ENCODE measurements at places on chromosomes 6 and 20.

DNA sequence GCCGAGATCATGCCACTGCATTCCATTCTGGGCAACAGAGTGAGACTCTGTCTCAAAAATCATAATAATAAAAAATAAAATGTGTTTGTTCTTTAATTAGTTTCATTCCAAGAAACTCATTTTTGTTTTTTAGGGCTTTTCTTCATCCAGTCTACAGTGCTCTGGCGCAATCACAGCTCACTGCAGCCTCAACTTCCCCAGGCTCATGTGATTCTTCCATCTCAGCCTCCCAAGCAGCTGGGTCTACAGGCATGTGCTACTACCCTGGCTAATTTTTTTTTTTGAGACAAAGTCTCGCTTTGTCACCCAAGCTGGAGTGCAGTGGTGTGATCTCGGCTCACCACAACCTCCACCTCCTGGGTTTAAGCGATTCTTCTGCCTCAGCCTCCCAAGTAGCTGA is 143.6 kb upstream of the JARID2 start:
- no peaks in the 10 kb centered on the region for H3K27me3 ChIP-seq
- H3K4me1 ChIP-seq: no peaks in the 10 kb centered on the region
- no peaks in the 10 kb centered on the region for H3K36me3 ChIP-seq
- no peak overlapping the region for H3K4me3 ChIP-seq
- no peak overlapping the region for H3K27ac ChIP-seq
- ATAC-seq: no peak

DNA sequence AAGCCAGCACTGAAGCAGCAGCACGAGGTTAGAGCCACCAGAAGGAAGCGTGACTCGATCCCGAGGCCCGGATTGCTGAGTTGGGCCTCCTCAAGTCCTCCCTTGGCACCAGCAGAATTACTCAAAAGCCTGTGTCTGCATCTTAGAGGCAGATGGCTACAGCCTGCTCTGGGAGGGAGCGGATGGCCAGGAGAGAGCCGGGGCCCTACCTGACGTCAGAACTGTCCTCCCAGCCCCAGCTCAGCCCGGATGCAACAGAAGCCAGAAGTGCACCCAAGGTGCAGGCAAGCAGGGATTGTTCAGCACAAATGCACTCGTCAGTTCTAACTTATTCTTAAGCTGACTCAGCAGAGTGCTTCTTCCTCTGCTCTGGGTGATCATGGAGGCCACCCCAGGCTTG is 155.5 kb upstream of the RPS6KA2 start:
- ATAC-seq: no peak
- H3K36me3 ChIP-seq: no peaks in the 10 kb centered on the region
- H3K4me1 ChIP-seq: no peaks in the 10 kb centered on the region
- no peak overlapping the region for H3K4me3 ChIP-seq

- no peaks in the 10 kb centered on the region for H3K4me1 ChIP-seq
- H3K27ac ChIP-seq: no peak overlapping the region
- H3K36me3 ChIP-seq: no peaks in the 10 kb centered on the region
- no peak for ATAC-seq
- H3K27me3 ChIP-seq: peaks cover 5% of the 10 kb centered on the region
These were observed 76.8 kb downstream of the COL12A1 start for GRCh38 chr6:75128878-75129570.

- no peaks in the 10 kb centered on the region for H3K27me3 ChIP-seq
- no peak overlapping the region for H3K27ac ChIP-seq
- no peak for ATAC-seq
- H3K36me3 ChIP-seq: no peaks in the 10 kb centered on the region
- no peaks in the 10 kb centered on the region for H3K4me1 ChIP-seq
- no peak overlapping the region for H3K4me3 ChIP-seq
These were observed 48.5 kb upstream of the TTPAL start for GRCh38 chr20:44426879-44427790.

DNA sequence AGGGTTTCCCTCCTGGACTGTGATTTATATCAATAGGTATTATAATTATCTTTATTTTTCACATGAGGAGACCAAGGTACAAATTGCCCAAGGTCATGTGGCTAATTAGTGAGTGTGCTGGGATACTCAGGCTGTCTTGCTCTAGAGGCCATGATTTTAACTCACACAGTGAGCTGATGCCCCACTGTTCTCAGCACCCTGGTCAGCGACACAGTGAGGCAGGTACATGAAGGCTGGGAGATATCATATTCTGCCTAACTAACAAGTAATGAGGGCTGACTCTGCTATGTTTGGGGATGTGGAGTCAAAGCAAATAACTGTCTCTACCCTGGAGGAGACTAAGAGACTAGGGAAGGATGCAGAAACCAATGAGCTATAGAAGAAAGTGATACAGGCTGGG is 501.1 kb downstream of the PTPRT start:
- H3K36me3 ChIP-seq: no peaks in the 10 kb centered on the region
- no peaks in the 10 kb centered on the region for H3K4me1 ChIP-seq
- no peak for ATAC-seq

- H3K27me3 ChIP-seq: no peaks in the 10 kb centered on the region
- H3K4me3 ChIP-seq: peak overlapping the region; percentile 86
- peak overlapping the region; percentile 95 for H3K27ac ChIP-seq
- H3K4me1 ChIP-seq: peaks cover 43% of the 10 kb centered on the region
- H3K36me3 ChIP-seq: peaks cover 82% of the 10 kb centered on the region
- ATAC-seq: no peak
These were observed 635 bp downstream of the FLOT1 start for GRCh38 chr6:30741789-30742315.

DNA sequence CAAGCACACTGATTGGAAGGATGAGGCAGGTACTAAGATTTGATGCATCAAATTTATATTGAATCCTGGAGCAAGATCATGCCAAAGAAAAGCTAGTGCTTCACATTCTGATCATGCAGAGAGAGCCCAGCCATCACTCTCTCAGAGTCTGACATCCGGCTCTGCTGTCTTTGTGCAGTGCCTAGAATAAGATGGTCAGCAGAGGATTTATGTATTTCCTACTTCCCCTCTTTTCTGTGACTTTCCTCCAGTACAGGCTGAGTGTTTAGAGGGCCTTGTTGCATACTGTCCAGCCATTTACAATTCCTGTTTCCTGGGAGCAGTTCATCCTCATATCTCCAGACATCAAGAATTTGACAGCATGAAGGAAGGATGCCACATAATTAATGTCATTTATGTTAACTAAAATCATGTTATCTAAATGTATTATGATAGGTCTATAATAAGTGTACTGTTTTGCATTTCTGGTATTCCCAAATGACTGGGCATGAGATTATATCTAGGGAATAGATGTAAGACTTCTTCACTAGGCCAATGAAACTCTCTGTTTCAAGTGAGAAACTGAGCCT is 167.6 kb downstream of the EPM2A start:
- no peak for ATAC-seq
- H3K27ac ChIP-seq: no peak overlapping the region
- H3K36me3 ChIP-seq: no peaks in the 10 kb centered on the region
- no peaks in the 10 kb centered on the region for H3K4me1 ChIP-seq

DNA sequence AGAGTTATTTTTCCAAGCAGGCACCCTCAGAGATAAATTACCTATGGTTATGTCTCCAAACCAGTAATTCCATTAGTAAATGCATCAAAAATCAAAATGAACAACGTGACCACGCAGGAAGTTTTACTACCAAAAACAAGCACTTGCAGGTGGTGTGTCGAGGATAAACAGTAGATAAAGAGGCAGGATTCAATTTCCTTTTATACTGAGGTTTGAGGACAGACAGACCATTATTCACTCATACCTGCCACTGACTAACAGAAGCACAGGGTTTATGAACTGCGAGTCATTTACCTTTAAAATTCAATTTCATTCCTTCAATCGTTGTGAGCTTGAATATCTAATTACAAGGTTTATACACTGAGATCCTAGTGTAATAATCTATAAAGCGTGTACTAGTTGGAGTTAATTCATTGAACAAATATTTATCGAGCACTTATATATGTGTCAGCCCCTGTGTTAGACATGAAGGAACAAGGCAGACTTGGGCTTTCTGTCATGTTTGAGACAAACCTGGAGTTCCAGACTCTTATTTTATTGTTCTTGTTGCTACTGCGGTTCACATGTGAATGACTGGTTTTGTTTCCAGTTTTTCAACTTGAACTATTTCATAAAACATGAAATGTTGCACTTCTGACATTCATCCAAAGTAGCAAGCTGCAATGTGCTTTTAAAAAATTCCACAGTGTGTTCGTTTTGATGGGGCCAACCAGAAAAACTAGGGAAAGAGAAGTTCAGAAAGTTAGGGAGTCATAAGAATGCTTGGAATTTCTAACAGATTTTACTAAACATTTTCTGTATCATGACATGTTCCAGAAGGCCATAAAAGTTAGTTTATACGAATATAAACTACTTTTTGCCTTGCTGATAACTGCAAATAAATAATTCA is 205.6 kb downstream of the UST start:
- no peak overlapping the region for H3K4me3 ChIP-seq
- no peak for ATAC-seq
- peaks cover 4% of the 10 kb centered on the region for H3K4me1 ChIP-seq
- no peaks in the 10 kb centered on the region for H3K27me3 ChIP-seq

DNA sequence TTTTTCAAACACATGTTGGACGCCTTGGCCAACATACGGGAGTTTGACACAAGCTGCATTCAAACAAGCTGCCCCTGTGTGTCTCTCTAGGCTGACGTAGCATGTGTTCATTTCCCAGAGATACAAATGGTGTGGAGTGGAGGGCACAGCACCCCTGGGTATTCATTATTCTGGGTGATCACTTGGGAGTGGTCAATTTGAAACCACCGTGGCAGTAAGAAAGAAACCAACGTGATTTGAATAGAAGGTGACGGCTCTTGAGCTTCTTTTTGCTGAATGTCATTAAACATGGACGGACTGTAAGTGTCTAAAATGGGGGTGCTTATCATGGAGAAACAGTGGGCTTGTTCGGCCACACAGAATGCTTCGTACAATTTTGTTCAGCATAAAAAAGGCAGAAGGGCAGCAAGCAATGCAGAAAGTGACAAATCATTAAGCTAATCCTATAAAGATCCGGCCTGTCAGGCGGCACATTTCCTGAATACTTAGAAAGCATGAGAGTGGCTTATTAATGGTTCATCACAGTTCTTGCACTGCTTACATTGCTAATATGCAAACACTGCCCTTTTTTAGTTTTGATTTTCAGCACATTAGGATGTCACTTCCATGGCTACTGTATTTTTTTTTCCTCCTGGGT is 1261.9 kb upstream of the CITED2 start:
- H3K4me1 ChIP-seq: no peaks in the 10 kb centered on the region
- H3K4me3 ChIP-seq: no peak overlapping the region
- H3K27ac ChIP-seq: no peak overlapping the region
- H3K27me3 ChIP-seq: no peaks in the 10 kb centered on the region
- no peaks in the 10 kb centered on the region for H3K36me3 ChIP-seq

DNA sequence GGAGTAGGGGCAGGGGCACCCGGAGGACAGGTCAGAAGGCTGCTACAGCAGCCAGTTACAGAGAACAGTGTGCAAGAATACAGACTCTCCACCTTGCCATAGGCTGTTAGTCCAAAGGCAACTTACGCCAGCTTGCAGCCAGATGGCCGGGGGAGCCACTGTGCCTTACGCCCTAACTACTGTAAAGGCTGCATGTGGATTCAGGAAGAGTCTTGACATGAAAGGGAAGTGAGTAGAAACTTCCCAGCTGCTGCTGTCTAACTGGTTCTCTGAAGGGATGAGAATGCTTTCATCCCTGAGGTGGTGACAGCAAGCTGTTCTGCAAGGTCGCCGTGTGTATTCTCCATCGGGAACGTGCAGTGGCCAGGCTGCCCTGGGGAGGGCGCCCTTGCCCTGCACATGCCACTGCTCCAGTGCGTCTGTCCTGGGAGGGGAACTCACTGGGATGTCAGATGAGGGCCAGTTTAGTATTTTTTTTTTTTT is 46.1 kb downstream of the LYRM4 start:
- H3K27ac ChIP-seq: no peak overlapping the region
- peak; percentile 71 for ATAC-seq
- H3K4me1 ChIP-seq: no peaks in the 10 kb centered on the region
- H3K4me3 ChIP-seq: no peak overlapping the region
- H3K36me3 ChIP-seq: peaks cover 41% of the 10 kb centered on the region
- no peaks in the 10 kb centered on the region for H3K27me3 ChIP-seq

DNA sequence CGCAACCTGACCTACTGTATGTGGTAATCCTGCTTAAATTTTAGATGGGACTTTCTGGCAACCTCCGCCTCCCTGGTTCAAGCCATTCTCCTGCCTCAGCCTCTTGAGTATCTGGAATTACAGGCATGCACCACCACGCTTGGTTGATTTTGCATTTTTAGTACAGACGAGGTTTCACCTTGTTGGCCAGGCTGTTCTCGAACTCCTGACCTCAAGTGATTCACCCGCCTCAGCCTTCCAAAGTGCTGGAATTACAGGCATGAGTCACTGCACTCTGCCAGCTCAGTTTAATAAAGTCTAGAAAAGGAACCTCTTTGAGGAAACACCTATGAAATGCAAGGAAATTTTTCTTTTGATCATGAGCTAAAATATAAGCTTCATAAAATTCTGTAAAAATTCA is 9.0 kb upstream of the PLCB4 start:
- no peak overlapping the region for H3K27ac ChIP-seq
- no peaks in the 10 kb centered on the region for H3K4me1 ChIP-seq
- no peaks in the 10 kb centered on the region for H3K36me3 ChIP-seq
- no peak overlapping the region for H3K4me3 ChIP-seq

DNA sequence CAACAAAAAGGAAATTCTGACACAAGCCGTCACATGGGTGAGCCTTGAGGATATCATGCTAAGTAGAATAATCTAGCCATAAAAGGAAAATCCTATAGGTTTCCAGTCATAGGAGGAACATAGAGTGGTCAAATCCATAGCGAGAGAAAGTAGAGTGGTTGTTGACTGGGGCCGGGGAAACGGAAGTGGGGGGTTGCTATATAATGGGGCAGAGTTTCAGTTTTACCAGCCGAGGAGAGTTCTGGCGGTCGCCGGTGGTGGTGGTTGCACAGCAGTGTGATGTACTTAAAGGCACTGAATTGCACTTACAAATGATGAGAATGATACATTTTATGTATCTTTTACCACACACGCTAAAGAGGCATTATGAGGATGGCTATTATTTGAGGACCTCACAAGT is 4.9 kb downstream of the GPR31 start:
- peak overlapping the region; percentile 61 for H3K4me3 ChIP-seq
- H3K4me1 ChIP-seq: peaks cover 25% of the 10 kb centered on the region
- ATAC-seq: peak; percentile 56
- H3K27me3 ChIP-seq: no peaks in the 10 kb centered on the region
- H3K27ac ChIP-seq: peak overlapping the region; percentile 83
- peaks cover 6% of the 10 kb centered on the region for H3K36me3 ChIP-seq

DNA sequence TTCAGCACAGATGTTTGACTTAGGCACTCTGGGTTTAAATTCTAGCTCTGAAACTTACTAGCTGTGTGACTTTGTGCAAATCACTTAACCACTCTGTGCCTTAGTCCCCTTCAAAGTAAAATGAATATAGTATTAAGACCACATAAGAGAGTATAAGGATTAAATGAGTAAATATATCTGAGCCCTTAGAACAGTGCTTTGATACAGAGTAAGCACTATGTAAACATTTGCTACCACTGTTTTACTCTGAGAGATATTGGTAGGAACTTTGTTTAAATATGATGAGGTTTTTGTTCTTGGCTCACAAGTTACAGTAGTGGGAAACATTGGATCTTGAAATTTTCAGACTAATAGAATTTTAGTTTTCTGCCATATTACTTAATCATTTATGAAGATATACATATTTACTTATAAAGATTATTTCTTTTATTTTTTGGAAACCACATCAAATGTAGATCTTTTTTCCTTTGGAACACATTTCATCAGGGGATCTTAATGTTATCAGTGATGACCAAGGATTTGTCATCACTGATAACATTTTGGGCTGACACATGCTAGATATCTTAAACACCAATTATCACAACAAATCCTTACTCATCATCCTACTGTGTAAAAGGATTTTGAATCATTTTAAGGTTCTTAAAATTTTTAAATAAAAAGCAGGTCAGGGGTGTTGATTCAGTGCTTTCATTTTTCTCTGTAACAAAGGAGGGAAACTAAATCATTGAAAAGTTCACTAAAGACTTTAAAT is 226.2 kb downstream of the EYA4 start:
- no peak for ATAC-seq
- H3K27ac ChIP-seq: no peak overlapping the region
- no peak overlapping the region for H3K4me3 ChIP-seq
- H3K27me3 ChIP-seq: no peaks in the 10 kb centered on the region

Data from activated T-helper 17 cell treated with anti-CD3 and anti-CD28 coated beads, Interleukin-2, amount 50 U/mL, for 72 hours (primary cell).